ENCODE measurements at places on chromosomes 13 and 19. TPM values are rescaled to one million over a fixed set of nuclear protein-coding genes. Genes with fewer than 3 reads are reported as not detected.

The TECR gene
- 102 TPM for total RNA-seq

The CCDC159 gene
- 8.0 TPM for total RNA-seq

The NCAN gene
- 186 TPM for total RNA-seq

The CASP14 gene
- total RNA-seq, result not detected

The CBY2 gene
- not detected for total RNA-seq

The BICRA gene
- total RNA-seq, result 55.5 TPM
